ENCODE measurements at places on chromosomes 5 and 9. TPM values are rescaled to one million over a fixed set of nuclear protein-coding genes. Genes with fewer than 3 reads are reported as not detected.
A peak's percentile ranks its signal among the peaks of the same experiment; 100 is the strongest.

DNA sequence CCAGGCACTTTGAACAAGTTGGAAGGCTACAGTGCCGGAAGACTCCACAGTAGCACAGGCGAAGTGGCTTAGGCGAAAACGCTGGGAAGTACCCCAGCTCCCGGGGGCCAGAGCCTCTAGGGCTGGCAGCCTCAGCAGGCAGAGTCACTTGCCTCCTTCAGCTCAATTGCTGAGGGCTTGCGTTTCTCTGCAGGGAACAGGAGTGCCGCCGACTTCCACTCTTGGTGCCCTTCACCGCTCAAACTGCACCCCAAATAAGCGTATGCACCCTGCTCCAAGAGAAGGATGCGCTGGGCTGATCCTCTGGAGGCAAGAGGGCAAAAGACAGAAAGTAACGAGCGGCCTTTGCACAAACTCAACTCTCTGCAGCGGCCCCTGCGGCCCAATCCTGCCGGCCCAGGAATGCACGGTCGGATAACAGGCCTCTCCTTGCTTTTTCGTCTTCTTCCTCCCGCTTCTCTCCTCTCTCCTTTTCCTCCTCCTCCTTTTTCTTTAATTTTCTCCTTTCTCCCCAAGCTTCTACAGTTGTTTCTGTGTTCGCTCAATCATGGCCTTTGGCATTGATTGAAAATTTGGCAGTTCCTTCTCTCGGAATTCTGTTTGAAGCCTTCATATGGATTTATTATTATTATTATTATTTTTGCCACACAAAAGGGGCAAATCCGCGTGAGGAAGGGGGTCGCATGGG lies 1.1 kb upstream of the S1PR3 start:
- no peak overlapping the region for H3K4me3 ChIP-seq
- peaks cover 32% of the 10 kb centered on the region for H3K4me1 ChIP-seq
- peaks cover 6% of the 10 kb centered on the region for H3K27me3 ChIP-seq
- no peaks in the 10 kb centered on the region for H3K36me3 ChIP-seq
- no peak overlapping the region for H3K27ac ChIP-seq

GRCh38 chr5:53434541-53434940 lies 45.9 kb upstream of the FST start:
- H3K27me3 ChIP-seq: no peaks in the 10 kb centered on the region
- peaks cover 7% of the 10 kb centered on the region for H3K4me1 ChIP-seq
- no peak overlapping the region for H3K4me3 ChIP-seq
- peak; percentile 31 for DNase-seq

GRCh38 chr9:2595973-2596372 lies 25.6 kb upstream of the VLDLR start:
- no peak for DNase-seq
- H3K4me1 ChIP-seq: no peaks in the 10 kb centered on the region
- no peak overlapping the region for H3K4me3 ChIP-seq
- H3K36me3 ChIP-seq: no peaks in the 10 kb centered on the region
- H3K27ac ChIP-seq: no peak overlapping the region

GRCh38 chr5:168944004-168944403 lies 356.9 kb downstream of the SLIT3 start:
- no peaks in the 10 kb centered on the region for H3K4me1 ChIP-seq
- H3K27ac ChIP-seq: no peak overlapping the region
- H3K36me3 ChIP-seq: no peaks in the 10 kb centered on the region

DNA sequence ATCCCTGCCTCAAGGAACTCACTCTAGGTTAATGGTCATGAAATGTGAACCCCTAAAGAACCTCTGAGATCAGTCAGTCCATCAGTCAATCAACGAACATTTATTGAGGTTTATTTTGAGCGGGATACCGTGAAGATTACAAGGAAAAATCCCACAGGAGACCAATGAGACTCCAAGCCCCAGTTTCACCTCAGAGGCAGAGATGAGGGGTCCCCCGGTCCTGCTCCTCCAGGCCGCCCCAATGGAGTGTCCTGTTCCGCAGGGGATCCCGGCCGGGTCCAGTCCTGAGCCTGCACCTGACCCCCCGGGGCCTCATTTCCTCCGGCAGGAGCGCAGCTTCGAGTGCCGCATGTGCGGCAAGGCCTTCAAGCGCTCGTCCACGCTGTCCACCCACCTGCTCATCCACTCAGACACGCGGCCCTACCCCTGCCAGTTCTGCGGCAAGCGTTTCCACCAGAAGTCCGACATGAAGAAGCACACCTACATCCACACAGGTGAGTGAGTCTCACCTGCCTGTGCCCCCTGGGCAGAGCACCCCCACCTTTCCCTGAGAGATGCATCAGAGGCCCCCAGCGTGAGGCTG lies 11.0 kb downstream of the GFI1B start:
- H3K27ac ChIP-seq: no peak overlapping the region
- H3K36me3 ChIP-seq: no peaks in the 10 kb centered on the region
- H3K4me1 ChIP-seq: peaks cover under 1% of the 10 kb centered on the region
- H3K4me3 ChIP-seq: no peak overlapping the region

GRCh38 chr5:31935496-31936369 lies 238.4 kb downstream of the GOLPH3 start:
- no peaks in the 10 kb centered on the region for H3K36me3 ChIP-seq
- no peaks in the 10 kb centered on the region for H3K4me1 ChIP-seq

DNA sequence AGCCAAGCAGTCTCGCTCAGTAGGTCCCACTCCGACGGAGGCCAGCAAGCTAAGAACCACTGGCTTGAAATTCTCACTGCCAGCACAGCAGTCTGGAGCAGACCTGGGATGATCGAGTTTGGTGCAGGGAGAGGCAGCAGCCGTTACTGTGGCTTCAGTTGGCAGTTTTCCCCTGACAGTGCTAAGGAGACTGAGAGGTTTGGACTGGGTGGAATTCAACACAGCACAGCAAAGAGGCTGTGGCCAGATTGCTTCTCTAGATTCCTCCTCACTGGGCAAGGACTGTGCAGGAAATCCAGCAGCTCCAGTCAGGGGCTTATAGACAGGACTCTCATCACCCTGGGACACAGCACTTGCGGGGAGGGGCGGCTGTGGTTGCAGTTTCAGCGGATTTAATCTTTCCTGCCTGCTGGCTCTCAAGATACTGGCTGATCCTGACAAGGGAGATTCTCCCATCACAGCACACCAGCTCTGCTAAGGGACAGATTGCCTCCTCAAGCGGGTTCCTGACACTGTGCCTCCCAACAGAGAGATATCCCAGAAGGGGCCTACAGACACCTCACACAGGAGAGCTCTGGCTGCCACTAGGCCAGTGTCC lies 122.1 kb downstream of the YIPF5 start:
- H3K36me3 ChIP-seq: no peaks in the 10 kb centered on the region
- H3K4me3 ChIP-seq: no peak overlapping the region
- DNase-seq: no peak
- no peaks in the 10 kb centered on the region for H3K4me1 ChIP-seq
- H3K27me3 ChIP-seq: no peaks in the 10 kb centered on the region
- H3K27ac ChIP-seq: no peak overlapping the region

Gene CDH10
- not detected for total RNA-seq

Gene ROPN1L
- total RNA-seq: 1.0 TPM

Gene FOXI1
- total RNA-seq: not detected

Gene ANXA1
- total RNA-seq: 90.1 TPM

Data from adrenal gland (tissue), 19 donors.